ENCODE measurements at places on chromosomes 1 and 21. TPM values are rescaled to one million over a fixed set of nuclear protein-coding genes. Genes with fewer than 3 reads are reported as not detected.

- H3K27ac ChIP-seq = no peak overlapping the region
- DNase-seq = peak; percentile 31
- no peaks in the 10 kb centered on the region for H3K27me3 ChIP-seq
- peaks cover 13% of the 10 kb centered on the region for H3K4me1 ChIP-seq
- no peak overlapping the region for H3K4me3 ChIP-seq
These were observed 80.2 kb upstream of the PALMD start for GRCh38 chr1:99565606-99566289.

GRCh38 chr1:104125266-104125665 lies 375.6 kb downstream of the AMY1C start:
- no peaks in the 10 kb centered on the region for H3K4me1 ChIP-seq
- H3K27me3 ChIP-seq = no peaks in the 10 kb centered on the region
- H3K36me3 ChIP-seq = no peaks in the 10 kb centered on the region
- no peak for DNase-seq
- no peak overlapping the region for H3K27ac ChIP-seq

VANGL2 gene
- polyA plus RNA-seq = not detected

DNA sequence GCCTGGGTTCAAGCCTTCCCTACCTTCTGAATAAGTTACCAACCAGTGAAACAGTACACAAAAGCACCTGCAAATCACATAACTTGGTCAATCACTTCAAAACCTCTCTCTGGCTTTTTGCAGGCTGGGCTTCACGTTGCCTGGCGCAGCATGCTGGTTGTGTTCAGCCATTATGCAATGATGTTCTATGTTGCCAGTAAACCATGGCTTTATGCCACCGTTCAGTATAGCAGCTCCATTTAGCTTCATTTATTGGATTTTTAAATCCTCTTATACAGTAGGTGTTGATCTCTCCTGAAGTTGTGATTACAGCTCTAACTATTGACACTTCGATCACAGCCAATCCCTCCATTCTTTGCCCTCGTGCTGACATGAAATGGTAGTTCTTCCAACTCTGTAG lies 233.6 kb upstream of the PTBP2 start:
- peaks cover 4% of the 10 kb centered on the region for H3K4me1 ChIP-seq
- DNase-seq = peak; percentile 52
- no peak overlapping the region for H3K4me3 ChIP-seq
- no peak overlapping the region for H3K27ac ChIP-seq

PLPP3 gene
- polyA plus RNA-seq = 79.5 TPM

NTMT2 gene
- not detected for polyA plus RNA-seq

DNA sequence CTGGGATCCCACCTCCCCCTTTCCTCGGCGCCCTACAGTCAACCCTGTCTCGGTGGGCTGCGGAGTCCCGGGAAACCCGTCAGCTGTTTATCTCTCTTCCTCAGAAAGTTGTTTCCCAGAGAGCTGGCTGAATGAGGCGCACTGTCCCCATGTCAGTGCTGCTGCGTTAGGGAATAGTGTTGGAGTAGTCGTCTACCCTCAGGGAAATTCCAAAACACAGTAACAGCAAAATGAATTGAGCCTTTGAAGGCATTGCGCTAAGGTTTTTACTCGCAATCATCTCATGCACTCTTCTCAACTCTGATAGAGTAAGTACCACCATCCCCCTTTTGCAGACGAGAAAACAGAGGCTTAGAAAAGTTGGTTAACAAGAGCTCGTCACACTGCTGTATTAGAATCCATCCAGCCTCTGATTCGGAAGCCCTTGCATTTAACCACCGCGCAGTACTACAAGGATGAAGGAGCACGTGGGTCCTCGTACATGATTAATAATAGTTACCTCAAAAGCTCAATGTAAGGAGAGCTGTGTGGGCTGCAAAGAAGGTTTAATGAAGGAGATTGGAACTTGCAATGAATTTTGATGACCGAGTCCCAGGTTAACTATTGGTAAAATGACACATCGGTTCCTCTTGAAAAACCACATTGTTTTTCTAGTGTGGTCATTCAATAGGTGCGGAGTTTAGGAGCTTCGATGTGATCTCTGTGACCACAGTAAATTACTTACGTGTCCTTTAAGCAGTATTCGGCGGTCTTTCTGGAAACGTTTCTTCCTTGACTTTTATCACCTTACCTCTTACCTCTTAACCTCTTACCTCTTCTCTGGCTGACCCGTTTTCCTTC lies 788 bp upstream of the EDEM3 start:
- peak; percentile 70 for DNase-seq
- peak overlapping the region; percentile 98 for H3K4me3 ChIP-seq
- no peaks in the 10 kb centered on the region for H3K36me3 ChIP-seq
- H3K4me1 ChIP-seq = peaks cover 21% of the 10 kb centered on the region
- no peaks in the 10 kb centered on the region for H3K27me3 ChIP-seq

DNA sequence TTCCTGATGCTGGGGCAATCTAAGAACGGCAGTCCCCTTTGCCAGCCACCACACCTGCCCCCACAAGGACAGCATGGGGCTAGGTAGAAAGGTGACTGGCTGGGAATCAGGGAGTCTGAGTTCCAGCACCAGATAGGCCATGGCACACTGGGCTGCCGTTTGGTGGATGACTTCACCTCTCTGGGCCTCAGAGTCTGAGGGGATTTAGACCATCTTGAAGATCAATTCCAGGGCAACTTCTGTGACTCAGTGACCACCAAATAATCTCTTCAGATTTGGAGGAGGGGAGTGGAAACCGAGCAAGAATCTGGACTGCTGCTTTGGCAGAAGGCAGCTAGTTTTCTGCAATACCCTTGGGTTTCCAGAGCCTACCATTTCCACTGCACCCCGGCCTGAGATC lies 92.1 kb upstream of the EDN2 start:
- no peak overlapping the region for H3K4me3 ChIP-seq
- no peaks in the 10 kb centered on the region for H3K36me3 ChIP-seq
- peaks cover 4% of the 10 kb centered on the region for H3K4me1 ChIP-seq
- peak; percentile 33 for DNase-seq
- H3K27ac ChIP-seq = no peak overlapping the region

DNA sequence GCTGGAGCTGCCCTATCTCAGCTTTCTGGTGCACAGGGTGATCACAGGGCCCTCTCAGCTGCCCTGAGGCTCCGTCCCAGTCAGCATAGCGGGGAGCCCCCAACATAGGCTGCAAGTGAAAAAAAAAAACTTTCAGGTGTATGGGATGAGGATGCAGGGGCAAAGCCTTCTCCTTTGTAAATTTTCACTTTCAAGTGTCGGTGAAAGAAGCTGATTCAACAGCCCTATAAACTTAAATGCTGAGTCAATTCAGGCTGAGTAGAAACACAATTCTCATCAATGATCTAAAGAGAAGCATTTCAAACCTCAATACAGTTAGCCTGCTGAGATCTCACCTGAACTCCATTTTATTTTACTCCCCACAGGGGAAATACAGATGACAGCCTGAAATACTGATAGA lies 171.2 kb downstream of the SEC16B start:
- H3K4me3 ChIP-seq = no peak overlapping the region
- H3K27ac ChIP-seq = no peak overlapping the region
- no peaks in the 10 kb centered on the region for H3K36me3 ChIP-seq
- no peak for DNase-seq
- peaks cover 22% of the 10 kb centered on the region for H3K27me3 ChIP-seq
- H3K4me1 ChIP-seq = no peaks in the 10 kb centered on the region

DNA sequence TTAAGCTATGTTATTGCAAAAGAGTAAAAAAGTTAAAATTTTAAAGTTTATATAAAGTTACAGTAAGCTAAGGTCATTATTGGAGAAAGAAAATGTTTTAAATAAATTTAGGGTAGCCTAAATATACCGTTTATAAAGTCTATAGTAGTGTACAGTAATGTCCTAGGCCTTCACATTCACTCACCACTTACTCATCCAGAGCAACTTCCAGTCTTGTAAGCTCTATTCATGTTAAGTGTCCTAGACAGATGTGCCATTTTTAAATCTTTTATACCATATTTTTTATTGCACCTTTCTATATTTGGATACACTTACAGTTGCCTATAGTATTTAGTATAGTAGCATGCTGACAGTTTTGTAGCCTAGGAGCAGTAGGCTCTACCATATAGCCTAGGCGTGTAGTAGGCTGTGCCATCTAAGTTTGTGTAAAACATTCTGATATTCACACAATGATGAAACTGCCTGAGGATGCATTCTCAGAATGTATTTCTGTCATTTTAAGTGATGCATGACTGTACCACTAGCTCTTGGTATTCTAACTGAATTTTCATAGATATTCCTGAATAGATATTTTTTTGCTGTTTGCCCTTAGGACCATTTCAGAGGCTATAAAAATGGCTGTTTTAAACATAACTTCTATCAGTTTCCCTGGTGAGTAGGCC lies 26.8 kb downstream of the PPP2R5A start:
- H3K36me3 ChIP-seq = peaks cover 4% of the 10 kb centered on the region
- peaks cover 31% of the 10 kb centered on the region for H3K4me1 ChIP-seq
- H3K27me3 ChIP-seq = no peaks in the 10 kb centered on the region
- H3K27ac ChIP-seq = peak overlapping the region; percentile 57

GRCh38 chr1:37811027-37811655 lies 3.1 kb upstream of the YRDC start:
- H3K4me1 ChIP-seq = peaks cover 26% of the 10 kb centered on the region
- no peaks in the 10 kb centered on the region for H3K27me3 ChIP-seq
- peak overlapping the region; percentile 80 for H3K27ac ChIP-seq
- DNase-seq = peak; percentile 90
- H3K36me3 ChIP-seq = peaks cover 6% of the 10 kb centered on the region
- H3K4me3 ChIP-seq = no peak overlapping the region

- H3K27ac ChIP-seq = no peak overlapping the region
- no peaks in the 10 kb centered on the region for H3K4me1 ChIP-seq
- H3K4me3 ChIP-seq = no peak overlapping the region
- no peaks in the 10 kb centered on the region for H3K36me3 ChIP-seq
These were observed 233.8 kb upstream of the TMEM51 start for GRCh38 chr1:14919751-14920150.

PDC gene
- polyA plus RNA-seq = 0.94 TPM

GRCh38 chr1:40256401-40257084 lies 1.5 kb upstream of the ZMPSTE24 start:
- no peaks in the 10 kb centered on the region for H3K27me3 ChIP-seq
- peak overlapping the region; percentile 91 for H3K4me3 ChIP-seq
- H3K36me3 ChIP-seq = peaks cover 15% of the 10 kb centered on the region
- H3K27ac ChIP-seq = peak overlapping the region; percentile 94
- DNase-seq = peak; percentile 14
- peaks cover 10% of the 10 kb centered on the region for H3K4me1 ChIP-seq

DNA sequence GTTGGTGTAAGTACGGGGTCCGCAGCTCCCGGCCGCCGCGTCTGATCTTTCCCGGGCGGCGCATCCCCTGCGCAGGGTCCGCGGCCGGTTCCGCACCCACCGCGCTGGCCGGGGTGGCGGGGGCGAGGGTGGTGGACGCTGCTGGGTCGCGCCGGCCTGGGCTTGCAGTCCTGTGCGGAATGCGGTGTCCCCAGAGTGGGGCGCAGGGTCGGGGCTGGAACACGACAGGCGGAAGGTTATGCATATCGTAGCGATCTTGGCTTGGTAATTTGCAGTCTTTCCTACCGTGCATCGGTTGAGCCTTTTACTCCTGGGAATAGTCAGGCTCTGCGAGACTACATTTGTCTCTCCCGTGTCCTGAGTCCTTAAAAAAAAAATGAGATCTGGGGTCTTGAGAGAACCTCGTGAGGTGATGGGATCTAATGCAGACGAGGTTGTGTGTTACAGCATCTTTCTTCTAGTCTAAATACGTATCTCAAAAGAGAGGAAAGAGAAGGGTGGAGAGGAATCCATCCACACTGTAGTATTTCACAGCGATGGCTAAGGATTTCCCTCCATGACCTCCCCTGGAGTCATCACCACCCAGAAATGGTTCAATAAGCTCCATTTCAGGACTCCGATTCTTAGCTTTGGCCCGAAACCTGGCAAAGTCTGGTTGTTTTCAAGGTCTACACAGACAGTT lies 572 bp downstream of the ATP1B1 start:
- H3K27me3 ChIP-seq = 0 out of 2 replicates have a peak, but pooled peaks cover 4% of the 10 kb centered on the region
- peaks cover 35% of the 10 kb centered on the region for H3K4me1 ChIP-seq
- DNase-seq = peak; percentile 56
- H3K4me3 ChIP-seq = peak overlapping the region; percentile 94

TMEM81 gene
- 0.75 TPM for polyA plus RNA-seq

DNA sequence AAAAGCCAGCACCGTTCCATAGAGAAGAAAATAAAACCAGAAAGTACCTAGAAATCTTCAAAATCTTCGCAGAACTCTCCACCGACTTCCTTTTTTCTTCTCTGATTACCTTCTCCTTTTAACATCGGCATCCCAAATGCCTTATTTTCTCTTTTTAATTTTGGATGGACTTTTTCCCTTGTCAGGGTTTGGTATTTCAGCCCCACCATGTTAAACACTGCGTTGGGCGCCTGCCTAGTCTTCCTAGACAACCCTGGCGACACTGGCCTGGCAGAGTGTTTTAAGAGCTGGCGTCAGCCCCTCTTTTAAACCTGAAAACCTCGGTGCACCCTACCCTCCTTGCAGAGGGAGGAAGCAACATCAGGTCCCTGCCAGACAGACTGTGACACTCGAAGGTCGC lies 66.0 kb upstream of the EFHD2 start:
- H3K27ac ChIP-seq = no peak overlapping the region
- no peaks in the 10 kb centered on the region for H3K36me3 ChIP-seq
- H3K4me1 ChIP-seq = no peaks in the 10 kb centered on the region
- peak; percentile 70 for DNase-seq
- H3K27me3 ChIP-seq = no peaks in the 10 kb centered on the region

GRCh38 chr1:70043804-70044203 lies 161.6 kb downstream of the LRRC40 start:
- no peak overlapping the region for H3K4me3 ChIP-seq
- H3K27ac ChIP-seq = no peak overlapping the region
- no peaks in the 10 kb centered on the region for H3K27me3 ChIP-seq
- peak; percentile 63 for DNase-seq
- H3K36me3 ChIP-seq = no peaks in the 10 kb centered on the region

CKS1B gene
- polyA plus RNA-seq = 113 TPM

DNA sequence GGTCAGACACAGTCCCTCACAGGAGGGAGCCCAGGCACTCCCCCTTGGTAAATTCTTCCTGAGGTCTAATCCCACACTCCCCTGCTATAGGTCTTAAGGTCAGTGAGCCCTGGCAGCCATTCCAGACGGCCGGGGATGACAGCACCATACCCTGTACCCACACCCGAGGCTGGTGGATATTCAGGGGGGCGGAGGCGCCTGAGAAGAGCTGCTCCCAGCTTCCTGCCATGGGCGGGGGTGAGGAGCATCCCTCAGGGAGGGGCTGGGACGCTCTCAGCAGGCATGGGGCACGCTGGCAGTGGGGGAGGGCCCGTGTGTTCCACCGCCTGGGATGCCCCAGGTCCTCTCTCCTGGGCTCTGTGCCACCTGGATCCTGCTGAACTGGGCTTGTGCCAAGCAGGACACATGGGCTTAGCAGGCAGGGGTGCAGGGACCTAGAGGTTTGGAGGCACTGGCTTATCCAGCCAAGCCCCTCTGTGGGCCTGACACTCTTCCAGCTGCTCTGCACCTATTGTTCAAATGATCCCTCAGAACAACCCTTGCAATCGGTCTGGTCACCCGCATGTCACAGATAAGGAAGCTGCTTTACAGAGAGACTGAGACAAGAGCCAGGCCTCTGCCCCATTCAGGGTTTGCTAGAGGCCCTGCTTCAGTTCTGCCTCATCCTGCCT lies 5.7 kb upstream of the ADGRB2 start:
- no peak for DNase-seq
- 0 out of 2 replicates have a peak, but pooled peaks cover 5% of the 10 kb centered on the region for H3K4me1 ChIP-seq
- H3K4me3 ChIP-seq = no peak overlapping the region
- H3K36me3 ChIP-seq = no peaks in the 10 kb centered on the region
- peaks cover 33% of the 10 kb centered on the region for H3K27me3 ChIP-seq
- H3K27ac ChIP-seq = no peak overlapping the region
